CD4-positive, alpha-beta T cell treated with Interleukin-6 at 100 ng/mL for 8 hours (primary cell): ENCODE measurements at places on chromosomes 5 and 9.

- no peak for DNase-seq
Observed at GRCh38 chr5:5404381-5404780, 18.1 kb upstream of the ICE1 start.

DNA sequence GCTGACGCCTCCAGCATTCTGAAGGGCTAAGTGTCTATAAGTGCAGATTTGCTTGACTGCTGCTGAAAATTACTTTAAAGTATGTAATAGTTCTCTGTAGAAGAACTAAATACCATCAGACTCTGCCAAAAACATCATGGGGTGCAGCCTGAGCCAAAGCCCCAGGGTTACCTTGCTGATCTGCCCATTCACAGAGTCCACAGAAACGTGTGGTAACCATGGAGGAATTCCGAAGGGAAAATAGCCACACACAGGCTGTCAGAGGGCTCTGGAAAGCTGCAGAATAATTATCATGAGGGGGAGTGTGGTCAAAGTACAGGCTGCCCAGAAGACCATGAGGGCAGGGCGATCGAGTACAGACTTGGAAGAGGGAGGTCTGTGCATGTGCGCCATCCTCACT lies 36.4 kb downstream of the RETREG1 start:
- no peak for DNase-seq

GRCh38 chr9:14320271-14321181 lies 6.6 kb upstream of the NFIB start:
- DNase-seq: no peak

DNA sequence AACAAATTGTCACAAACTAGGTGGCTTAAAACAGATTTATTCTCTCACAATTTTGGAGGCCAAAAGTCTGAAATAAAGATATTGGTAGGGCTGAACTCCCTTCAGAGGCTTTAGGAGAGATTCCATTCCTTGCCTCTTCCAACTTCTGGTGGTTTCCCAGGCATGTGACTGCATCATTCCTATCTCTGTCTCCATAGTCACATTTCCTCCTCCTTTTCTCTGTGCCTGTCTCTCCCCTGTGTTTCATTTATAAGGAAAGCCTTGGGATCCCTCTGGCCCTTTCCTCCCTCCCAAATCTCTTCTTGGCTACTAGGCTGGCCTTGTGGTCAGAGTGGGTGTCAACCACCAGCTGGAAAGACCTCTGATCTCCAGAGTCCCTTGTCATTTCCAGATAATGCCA lies 78.2 kb downstream of the SNX18 start:
- DNase-seq: no peak

GRCh38 chr5:159451197-159452052 lies 121.1 kb upstream of the IL12B start:
- no peak for DNase-seq

DNA sequence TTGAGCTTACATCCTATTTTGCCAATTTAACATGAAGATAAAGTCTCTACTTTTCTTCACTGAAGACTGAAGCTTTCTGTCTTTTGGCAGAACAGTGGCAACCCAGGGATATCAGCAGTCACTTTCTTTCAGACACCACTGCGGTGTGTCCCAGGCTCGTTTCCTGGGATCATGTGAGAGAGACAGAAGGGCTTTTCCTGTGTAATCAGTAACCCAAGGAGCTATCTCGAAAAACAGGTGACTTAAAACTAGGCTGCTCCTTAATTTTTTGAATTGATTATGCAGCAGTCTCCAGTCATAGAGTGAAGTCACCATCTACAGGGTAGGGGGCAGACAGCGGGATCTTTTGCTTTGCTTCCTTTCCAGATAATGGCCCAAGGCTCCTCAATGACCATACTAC lies 68.5 kb downstream of the ZNF462 start:
- DNase-seq: no peak

- no peak for DNase-seq
Observed at GRCh38 chr5:98498028-98498427, 275.4 kb upstream of the RGMB start.

GRCh38 chr9:135810806-135811575 lies 96.4 kb downstream of the CAMSAP1 start:
- DNase-seq: no peak

GRCh38 chr5:168914491-168914890 lies 335.3 kb upstream of the PANK3 start:
- DNase-seq: no peak

GRCh38 chr9:70439991-70440706 lies 25.7 kb upstream of the KLF9 start:
- no peak for DNase-seq

- DNase-seq: peak; percentile 55
Observed at GRCh38 chr9:89427621-89428221, 70.2 kb downstream of the SEMA4D start.

DNA sequence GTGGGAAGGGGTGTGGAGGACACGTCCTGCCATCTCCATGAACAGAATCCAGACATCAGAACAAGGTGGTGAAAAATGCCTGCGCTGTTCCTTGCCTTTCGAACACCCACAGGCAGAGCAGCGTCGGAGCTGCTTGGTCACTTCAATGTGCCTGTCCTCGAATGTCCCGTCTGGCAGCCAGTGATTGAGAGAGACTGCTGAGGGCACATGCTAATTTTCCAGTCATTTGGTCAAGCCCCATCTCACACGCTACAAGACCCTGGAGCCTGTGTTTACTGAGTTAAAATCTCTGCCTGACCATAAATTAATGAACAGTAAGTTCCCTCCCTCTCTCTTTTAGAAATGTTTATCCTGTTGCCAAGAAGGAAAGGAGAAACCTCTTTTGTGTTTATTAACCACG lies 149.3 kb downstream of the NTRK2 start:
- no peak for DNase-seq

DNA sequence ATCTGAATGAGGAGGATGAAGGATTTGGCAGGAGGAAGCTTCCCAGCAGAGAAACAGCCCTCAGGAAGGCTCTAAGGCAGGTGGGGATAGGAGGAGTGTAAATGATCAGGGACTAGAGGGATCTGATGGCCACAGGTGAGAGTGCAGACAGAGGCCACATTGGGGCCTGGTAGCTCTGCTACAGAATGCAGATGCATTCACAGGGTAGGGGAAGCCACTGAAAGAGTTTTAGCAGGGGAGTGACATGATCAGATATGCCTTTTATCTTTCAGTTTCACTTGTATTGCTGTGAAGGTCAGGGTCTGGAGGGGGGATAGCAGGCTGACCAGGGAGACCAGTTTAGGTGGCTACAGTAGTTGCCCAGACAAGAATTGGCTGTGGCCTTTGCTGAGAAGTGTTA lies 3.0 kb downstream of the TXNDC15 start:
- no peak for DNase-seq

GRCh38 chr9:97852001-97852398 lies 1.0 kb upstream of the FOXE1 start:
- no peak for DNase-seq

DNA sequence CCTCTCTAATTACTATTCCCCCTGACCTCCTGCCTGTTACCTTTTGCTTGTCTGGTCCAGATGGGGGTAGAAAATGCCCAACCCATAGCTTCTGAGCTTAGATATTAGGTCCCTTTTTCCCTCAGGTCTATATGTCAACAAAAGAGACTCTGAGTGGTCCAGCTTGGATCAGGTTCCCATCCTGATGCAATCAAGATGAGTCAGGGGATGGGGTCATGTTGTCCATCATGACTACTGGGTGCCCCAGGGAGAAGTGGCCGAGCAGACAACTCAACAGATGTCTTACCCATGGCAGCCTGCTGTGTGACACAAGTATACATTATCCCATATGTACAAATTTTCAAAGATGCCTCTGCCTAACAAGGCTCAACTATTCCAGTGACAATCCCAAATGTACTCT lies 9.1 kb upstream of the ANKH start:
- no peak for DNase-seq

GRCh38 chr5:66222455-66222854 lies 78.4 kb downstream of the SREK1 start:
- no peak for DNase-seq

DNA sequence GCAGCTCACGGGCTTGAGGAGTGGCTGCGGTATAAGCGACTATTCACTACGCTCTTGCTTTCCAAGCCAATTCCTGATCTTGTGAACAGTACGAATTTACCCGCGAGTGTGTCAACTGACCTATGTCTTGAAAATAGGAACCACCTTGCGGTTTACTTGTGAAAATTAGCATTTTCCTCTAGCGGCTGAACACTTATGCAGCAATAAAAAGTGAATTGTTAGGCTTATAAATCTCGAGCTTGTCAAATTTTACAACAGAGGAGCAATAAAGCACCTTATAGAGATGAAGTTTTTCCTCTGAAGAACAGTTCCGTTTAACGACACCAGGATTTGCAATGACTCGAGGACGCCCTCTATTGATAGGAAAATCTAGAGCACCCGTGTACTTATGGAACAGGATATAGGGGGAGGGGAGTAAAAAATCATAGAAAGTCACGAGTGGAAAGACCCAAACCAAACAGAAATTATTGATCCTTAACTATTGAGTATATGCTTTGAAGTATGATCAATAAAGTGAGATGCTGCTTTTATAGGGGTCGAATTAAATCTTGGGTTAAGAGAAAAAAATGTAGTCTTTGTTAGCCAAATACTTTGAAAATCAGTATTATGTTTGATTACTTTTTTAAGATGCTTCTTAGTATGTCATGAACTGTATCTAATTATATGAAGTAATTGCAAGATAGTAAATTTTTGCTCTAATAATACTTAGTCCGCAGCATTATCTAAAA lies 1.9 kb upstream of the RGMB start:
- peak; percentile 76 for DNase-seq

DNA sequence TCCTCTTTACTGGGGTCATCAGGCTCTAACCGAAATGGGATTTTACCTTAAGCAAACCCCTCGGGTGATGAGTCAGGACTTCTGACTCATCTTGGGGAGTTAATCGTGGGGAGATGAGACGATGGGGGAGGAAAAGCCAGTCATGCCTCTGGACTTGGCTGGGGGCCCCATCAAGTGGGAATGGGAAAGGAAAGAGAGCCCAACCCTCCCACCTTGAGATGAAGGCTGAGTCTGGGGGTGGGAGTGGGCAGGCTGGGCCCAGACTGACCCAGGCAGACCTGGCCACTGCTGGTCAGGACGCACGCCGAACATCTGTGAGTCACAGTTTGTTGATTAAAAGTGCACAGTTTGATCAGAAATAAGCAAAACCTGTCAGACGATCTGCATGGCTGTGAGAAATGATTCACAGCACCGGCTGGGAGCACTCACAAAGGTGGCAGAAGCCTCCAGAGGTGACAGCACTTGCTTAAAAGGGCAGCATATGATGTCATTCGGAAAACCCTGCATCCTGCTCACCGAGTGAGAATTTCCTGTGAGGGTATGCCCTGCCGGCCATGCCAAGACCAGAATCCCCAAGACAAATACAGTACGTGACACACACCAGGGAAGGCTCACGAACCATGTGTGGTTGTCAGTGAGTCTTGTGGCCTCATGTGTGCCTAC lies 50.0 kb upstream of the SLC25A51 start:
- no peak for DNase-seq
